Stimulated activated CD8-positive, alpha-beta memory T cell treated with anti-CD3 and anti-CD28 coated beads, Interleukin-4, amount 100 ng/mL, for 1 hour (primary cell): ENCODE measurements at places on chromosomes 12 and 14.

DNA sequence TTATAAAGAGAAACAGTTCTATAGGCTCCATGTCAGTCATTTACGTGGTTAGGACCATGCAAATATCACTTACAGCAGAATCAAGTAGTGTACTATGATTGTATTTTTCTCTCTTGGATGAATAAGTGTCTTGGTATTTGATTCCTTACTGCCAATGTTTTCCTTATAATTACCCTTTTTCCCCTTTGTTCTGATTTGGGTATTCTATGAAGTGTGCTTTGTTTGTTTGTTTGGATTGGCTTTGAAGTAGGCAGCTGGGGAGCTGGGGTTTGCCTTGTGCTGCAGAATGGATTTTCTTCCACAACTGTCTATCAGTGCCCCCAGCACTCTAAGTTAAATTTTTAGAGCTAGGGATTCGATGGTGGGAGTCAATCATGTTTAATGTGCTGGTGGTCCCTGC is 12.4 kb downstream of the TMEM120B start:
- DNase-seq = no peak

- DNase-seq = no peak
These were observed 171.3 kb upstream of the NTF3 start for GRCh38 chr12:5260591-5261086.

- DNase-seq = no peak
These were observed 428.8 kb downstream of the ZFP36L1 start for GRCh38 chr14:68363843-68364767.

GRCh38 chr12:15698377-15698871 is 90.8 kb downstream of the EPS8 start:
- no peak for DNase-seq

- no peak for DNase-seq
These were observed 54.8 kb downstream of the SAMD4A start for GRCh38 chr14:54621686-54622085.

DNA sequence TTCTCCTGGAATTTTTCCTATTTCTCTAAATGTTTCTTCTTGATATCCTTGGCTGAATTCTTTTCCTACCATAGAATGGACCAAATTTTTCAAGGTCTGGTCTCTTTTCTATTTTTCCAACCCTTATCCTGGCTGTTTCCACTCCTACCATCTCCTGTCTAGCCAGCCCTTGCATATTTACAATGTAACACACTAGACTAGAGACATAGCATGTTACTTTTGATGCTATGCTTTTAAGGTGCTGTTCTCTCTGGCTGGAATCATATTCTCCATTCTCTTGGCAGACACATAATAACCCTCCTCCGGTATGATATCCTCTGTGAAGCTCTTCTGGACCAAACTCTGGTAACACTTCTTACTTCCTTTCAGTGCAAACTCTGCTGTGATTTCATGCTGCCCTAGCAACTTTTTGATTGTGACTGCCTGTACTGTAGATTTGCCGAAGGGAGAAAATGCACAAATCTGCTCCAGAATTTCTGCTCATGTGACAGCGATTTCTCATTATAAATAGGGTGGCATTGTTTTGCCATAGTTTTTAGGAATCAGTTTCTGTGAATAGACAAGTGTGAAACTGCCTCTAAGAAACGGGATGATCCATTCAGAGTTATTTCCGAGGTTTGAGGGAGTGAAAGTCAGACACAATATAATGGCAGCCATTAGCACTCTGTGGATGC is 284.4 kb downstream of the MDGA2 start:
- DNase-seq = no peak

DNA sequence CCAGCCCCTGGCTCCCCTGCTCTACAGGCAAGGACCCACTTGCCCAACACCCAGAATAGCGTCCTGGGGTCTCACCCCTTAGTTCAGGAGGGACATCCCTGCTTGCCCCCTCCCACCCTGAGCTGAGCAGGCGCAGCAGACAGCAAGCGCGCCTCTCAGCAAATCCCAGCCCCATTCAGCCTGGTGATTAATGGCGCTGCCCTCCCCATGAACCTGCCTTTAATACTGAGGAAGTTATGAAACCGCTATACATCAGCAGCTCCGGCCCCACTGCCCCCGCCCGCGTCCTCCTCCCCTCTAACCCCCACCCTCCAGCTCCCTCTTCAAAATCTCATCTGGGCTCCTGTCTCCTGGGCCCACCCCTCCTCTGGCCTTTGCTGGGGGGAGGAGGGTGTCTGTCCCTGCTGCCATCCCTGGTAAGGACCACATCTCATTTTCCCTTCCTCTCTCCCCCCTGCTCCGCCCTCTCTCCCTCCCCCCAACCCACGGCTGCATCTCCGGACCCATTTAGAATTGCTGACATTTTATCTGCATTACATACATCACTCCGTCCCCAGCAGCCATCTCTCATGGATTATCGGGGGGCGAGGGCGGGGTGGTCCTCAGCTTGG is 7.1 kb upstream of the SMUG1 start:
- DNase-seq = no peak

DNA sequence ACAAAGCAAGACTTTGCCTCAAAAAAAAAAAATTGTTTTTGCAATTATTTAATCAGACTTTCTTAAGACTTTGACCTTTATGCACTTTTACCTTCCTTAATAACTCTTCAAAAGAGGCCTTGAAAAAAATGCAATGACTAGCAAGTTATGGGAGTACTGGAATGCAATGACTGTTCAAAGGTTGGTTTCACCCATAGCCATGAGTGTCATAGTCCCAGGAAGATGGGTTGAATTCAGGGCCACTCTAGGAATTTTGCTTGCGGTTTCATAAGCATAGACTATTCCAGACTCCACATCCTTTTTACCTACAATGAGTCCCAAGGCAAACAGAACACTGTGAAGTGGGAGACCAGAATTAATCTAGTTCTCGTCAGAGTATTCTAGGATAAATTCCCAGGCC is 29.4 kb upstream of the DENND5B start:
- DNase-seq = no peak

DNA sequence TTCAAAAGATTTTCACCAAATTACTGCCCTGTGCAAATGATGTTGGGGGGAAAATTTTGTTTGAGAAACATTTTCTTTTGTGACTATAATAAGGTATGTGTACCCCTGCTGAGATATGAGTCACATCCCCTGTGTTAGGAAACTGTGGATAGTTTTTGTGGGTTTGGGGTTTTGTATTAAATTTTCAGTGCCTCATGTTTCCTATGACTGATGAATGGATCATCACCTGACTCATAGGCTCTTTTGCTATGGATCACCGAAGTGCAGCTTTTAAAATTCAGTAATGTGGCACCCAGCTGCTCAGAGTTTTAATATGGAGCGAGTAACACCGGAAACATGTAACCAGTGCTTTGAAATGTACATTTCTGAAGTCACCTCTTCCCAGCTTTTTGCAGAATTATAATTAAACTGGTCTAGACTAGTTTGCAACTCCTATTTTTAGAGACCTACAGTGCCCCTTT is 167.4 kb upstream of the HMGA2 start:
- no peak for DNase-seq

- DNase-seq = no peak
These were observed 148.6 kb upstream of the DIO3 start for GRCh38 chr14:101412739-101413138.

- no peak for DNase-seq
These were observed 115.1 kb downstream of the RIN3 start for GRCh38 chr14:92628636-92629035.

- no peak for DNase-seq
These were observed 58.1 kb upstream of the PCED1B start for GRCh38 chr12:47021298-47021697.

DNA sequence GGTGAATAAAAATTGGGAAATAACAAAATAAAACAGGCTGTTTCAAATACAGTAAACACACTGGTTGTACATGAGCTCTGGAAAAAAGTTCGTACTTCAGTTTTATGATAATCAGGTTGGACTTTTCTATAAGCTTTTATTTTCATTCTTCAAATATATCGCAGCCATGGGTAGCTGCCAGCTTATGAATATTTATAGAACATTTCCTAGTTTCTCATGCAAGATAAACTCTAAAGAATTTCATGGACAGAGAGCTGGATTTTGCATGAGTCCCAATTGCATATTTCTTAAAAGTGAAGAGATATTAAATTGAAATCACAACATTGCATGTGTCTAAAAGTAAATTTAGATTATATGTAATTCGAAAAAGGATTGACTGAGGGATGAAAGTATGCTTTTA is 827.6 kb downstream of the SLC6A15 start:
- no peak for DNase-seq

- DNase-seq = no peak
These were observed 210.4 kb upstream of the C14orf180 start for GRCh38 chr14:104369208-104369607.
